ENCODE measurements at places on chromosomes 11 and 22.

DNA sequence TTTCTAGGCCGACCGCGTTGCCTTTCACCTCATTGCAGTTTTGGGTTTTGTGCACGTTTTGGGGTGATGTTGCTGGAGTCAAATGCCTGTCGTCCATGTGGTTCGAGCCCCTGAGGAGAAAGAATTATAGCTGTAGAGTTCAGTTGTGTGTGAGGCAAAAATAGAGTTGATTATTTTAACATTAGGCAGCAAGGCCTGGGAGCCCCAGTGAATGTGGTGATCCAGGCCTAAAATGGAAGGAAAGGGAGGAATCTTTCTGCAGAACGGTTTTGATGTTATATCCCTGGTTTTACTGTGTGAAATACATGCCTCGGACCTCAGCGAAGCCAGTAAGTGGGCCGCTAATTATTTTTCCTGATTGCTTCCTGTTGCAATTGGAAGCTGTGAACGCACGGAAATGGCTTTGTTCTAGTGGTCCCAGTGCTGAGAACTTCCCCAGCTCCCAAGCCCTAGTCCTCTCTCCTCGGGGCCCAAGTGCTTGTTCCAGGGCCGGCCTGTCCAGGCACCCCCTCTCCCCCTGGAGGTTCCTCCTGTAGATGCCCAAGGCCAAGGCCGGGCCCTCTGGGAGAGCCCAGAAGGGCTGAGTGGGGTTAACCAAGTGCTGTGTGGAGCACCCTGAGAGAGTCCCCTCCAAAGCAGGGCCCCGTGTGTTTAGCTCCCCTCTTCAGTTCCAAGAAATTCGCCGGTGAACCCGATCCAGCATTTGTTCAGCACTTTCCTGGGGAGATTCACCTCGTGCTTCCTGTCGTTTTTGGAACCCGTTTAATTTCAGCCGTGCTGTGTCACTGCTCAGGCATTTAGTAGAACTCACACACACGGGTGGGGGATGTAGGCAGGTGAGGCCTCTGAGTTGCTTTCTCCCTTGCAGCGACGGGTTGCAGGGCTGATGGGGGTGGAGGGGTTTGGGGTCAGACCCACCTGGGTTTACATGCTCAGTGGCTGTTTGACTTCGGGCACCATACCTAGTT, 2.1 kb downstream of the LRP5 start:
- no peak for DNase-seq

- DNase-seq: peak; percentile 75
These were observed 6.4 kb downstream of the MS4A15 start for GRCh38 chr11:60762851-60763691.

DNA sequence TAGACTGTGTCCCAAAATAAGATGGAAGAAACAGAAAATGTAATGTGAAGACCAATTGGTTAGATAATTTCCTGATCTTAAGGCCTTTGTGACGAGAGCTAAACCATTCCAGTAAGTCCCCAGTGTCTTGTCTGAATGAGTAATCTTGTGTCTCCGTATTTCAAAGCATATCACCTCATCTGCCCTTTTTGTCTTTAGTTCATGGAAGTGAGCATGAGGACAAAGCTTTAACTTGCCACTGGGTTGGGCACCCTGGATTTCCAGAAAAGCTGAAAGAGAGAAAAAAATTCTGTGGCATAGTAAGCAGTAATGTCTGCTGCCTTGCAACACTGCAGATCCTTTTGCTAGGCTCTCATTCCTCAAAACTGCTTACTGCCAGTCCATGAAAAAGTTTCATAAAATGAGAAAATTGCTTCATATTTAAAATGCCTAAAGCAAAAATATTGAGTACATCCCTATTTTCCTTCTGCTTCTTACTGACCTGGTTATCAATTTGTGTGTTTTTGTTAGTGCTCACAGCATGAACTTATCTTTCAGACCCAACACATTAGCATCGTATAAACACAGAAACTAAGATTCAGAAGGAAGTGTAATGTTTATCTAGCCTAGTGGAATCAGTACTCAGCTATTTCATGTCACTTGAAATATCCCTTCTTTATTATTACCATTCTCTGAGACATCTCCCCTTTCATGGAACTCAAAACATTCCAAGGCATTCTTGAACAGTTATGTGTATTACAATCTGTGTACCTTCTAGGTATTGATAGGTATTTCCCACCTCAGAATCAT, 5.3 kb downstream of the CASP12 start:
- DNase-seq: no peak

GRCh38 chr22:21570398-21570797, 2.9 kb downstream of the UBE2L3 start:
- no peak for DNase-seq

DNA sequence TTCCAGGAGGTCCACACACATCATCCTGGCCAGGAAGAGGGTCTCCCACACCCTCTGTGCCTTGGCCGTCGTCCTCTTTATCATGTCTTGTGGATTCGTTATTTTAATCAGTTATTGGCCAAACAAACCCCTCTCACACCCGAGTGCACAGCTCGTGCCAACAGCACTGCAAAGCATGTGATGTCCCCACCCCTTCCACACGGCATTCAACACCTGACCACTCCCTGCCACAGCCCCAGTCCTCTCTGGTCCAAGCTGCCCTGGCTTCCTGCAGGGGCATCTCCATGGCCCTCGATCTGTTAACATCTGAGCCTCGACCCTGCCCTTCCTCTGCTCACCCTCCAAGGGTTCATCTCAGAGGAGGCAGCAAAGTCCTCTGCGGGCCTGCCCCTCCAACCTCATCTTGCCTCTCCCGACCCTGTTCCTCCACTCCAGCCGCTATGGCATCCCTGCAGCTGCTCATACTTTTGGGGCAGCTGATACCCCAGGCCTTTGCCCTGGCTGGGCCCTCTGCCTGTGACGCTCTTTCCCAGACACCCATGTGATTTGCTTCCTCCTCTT, 14.0 kb downstream of the MYEOV start:
- no peak for DNase-seq

GRCh38 chr11:108775324-108775723, 110.5 kb downstream of the DDX10 start:
- DNase-seq: no peak

DNA sequence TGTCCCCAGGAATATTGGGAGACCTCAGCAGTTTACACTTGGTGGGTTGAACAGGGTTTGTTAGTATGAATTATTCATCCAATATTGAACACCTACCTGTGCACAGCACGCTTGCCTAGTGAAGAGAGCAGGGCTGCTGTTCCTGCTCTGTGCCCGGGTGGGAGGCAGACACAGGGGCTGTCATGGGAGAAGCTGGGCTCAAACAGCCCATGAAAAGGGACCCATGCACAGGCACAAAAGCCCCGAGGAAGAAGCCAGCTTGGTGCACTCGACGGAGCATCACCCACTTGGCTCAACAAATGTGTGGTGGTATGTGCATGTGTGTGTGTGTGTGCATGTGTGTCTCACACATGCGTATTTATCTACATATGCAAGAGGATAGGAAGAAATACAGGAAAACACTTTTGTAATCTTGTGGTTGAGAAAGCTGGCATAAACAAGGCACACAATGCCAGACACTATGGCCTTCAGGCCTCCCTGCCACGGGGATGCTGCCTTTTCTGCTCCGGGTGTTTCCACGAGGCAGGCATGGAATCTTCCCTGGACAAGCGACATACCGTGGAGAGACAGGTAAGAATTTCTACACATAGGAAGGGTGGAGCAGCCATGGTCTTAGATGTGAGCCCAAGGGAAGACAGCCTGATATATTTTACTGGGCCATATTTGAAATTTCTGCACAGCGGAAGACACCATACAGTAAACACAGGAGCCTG, 5.0 kb upstream of the APOBEC3A start:
- DNase-seq: no peak

DNA sequence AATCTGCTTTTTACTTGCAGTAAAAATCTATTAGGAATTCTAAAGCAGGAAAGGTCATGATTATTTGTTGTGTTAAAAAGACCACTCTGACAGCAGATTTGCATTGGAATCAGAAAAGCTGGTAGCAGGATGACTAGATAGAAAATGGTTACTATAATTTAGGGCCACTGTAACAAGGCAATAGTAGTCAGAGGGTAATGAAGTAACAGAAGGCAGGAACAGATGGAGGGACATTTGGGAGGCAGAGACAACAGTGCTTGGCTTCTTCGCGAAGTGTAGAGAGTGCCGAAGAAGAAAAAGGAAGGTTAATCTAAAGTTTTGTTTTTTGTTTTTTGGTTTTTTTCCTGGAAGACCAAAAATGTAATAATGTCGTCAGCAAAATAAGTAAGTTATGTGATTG, 129.8 kb upstream of the SLC5A12 start:
- DNase-seq: no peak

GRCh38 chr22:17087498-17088131, 2.8 kb downstream of the IL17RA start:
- peak; percentile 84 for DNase-seq

DNA sequence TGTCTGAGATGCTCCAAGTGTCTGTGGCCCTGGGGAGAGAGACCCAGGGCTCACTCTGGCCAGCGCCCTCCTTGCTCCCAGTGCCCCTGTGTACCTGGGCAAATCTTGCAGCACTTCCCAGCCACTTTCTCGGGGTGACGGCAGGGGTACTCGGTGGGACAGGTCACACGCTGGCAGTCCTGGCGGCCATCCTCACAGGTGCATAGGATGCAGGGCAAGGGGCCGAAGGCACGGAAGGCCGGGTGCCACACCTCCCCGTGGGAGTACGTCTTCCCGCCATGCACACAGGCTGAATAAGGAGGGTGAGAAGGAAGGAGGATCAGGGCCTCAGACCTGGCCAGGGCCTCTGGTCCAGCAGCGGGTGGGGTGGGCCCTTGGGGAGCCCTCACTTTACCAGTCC, 28.0 kb downstream of the CHRDL2 start:
- DNase-seq: no peak

- peak; percentile 61 for DNase-seq
These were observed 5.1 kb downstream of the EFEMP2 start for GRCh38 chr11:65867284-65868071.

DNA sequence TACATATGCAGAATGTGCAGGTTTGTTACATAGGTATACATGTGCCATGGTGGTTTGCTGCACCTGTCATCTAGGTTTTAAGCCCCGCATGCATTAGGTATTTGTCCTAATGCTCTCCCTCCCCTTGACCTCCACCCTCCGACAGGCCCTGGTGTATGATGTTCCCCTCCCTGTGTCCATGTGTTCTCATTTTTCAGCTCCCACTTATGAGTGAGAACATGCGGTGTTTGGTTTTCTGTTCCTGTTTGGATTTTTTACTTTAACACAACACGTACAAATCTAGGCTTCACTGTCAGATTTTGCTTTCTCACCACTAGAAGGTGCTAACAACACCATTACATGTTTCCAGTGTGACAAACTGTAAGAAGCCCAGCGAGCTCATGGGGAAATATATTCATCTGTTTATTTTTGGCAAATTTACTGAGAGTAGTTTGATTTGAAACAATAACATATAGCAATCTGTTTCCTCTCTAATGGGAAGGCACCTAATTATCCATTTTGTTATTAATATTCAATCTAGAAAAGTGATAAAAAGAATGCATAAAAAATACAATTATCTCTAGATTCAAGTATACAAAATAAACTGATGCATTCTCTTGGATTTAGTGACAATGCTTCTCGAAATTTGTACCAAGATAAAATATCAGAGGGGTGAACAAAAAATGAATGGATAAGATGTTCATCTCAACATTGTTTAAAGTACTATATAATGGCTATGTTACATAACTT, 23.2 kb upstream of the BIRC3 start:
- DNase-seq: peak; percentile 90

GRCh38 chr11:12685229-12685628, 11.0 kb downstream of the TEAD1 start:
- DNase-seq: no peak

DNA sequence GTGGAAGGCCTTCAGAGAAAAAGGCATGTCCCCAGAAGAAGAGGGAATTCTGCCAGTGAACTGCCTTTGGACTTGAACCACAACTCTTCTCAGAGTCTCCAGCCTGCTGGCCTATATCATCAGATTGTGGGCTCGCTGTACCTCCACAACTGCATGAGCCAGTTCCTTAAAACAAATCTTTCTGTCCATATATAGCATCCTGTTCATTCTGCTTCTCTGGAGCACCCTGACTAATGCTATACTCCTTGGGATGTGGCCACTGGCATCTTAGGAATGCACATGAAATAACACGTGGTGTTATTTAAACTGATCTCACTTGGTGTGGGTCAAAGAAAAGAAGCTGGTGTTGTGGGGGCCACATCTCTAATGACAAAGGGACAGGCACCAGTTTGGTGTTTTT, 58.3 kb upstream of the VSTM5 start:
- DNase-seq: no peak

- no peak for DNase-seq
These were observed 31.4 kb upstream of the CLDN5 start for GRCh38 chr22:19555651-19556050.

GRCh38 chr11:112523477-112523876, 262.8 kb upstream of the PLET1 start:
- DNase-seq: no peak

- no peak for DNase-seq
These were observed 2.0 kb downstream of the PDGFD start for GRCh38 chr11:104161751-104162450.

- DNase-seq: no peak
These were observed 11.2 kb upstream of the MIAT start for GRCh38 chr22:26646158-26646557.

DNA sequence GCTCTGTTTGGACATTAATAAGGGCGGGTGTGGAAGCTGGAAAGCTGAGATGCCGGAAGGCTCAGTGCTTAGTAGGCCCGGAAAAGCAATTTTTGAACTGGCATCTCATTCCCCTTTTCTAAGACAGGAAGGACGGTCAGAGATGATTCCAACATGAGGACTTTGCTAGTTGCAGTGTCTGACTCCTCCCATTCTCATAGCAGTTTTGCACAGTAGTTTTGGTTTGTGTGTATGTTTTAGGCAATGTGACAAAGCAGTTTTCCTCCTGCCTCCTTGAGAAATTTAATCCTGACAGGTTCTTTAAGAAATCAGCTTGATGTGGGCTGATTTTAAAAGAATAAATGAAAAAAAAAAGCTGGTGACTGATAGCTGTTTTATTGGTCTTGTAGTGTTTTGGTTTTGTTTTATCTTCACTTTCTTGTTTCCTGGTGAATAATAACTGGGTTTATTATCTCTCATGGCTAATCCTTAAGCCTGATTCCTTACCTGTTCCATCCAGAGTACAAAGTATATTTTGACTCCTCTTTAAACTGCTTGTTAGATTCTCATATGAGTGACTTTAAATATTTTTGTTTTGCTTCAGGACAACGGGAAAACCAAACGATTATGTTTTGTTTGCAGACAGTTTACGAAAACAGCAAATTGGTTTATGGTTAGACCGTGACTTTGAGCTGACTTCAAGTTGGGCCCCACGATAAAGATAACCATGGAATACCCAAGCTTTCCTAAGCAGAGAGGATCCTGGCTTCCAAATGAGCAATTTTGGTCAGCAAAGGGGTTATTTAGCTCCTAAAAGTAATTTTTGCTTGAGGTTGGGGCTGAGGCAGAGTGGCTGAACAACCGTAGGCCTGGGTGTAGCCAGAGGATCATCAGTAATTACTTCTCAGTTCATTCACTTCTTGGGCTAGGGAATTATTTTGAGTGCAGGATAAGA, 3.4 kb downstream of the PTPRJ start:
- DNase-seq: no peak

DNA sequence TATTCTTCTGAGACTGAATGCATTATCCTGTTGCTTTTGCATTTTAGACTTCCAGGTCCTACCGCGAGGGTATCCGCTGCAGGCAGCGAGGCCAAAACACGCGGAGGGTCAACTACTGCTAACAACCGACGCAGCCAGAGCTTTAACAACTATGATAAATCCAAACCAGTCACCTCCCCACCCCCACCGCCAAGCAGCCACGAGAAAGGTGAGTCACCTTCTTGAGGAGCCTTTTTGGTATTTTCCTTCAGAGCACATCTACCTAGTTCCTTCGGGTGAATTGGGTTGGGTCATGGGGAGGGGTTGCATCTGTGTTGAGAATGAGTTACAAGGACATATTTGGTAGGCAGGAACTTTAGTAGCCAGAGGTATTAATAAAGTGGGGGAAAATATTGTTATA, 179.8 kb downstream of the NAV2 start:
- DNase-seq: no peak

Data from NAMALWA (cell line).